ENCODE measurements at places on chromosomes 3 and 15.

DNA sequence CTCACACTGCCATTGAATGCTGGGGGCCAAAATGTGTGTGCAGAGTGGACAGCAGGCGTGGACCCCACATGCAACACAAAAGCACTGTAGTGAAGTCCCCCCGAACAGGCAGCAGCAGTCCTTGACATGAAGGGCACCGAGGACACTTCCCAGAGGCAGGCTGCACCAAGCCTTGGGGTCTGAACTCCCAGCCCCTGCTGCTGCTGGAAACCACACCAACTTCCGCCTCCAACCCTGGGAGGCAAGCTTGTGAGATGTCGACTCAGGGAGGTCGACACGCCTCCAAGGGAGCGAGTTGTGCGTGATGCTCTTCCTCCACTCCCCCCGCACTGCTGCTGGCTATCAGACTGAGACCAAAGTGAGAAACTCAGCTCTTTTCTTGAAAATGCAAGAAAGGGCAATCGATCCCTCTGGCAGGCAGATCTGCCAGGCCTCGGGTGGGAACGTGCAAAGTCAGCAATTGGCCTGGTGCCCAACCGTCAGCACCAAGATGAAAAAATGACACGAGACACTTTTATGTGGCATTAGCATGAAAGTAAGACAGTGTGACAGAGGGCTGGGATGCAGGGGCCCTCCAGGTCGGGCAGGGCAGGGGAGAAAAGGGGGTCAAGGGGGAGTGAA, 43.6 kb downstream of the WHAMM start:
- DNase-seq, result no peak

DNA sequence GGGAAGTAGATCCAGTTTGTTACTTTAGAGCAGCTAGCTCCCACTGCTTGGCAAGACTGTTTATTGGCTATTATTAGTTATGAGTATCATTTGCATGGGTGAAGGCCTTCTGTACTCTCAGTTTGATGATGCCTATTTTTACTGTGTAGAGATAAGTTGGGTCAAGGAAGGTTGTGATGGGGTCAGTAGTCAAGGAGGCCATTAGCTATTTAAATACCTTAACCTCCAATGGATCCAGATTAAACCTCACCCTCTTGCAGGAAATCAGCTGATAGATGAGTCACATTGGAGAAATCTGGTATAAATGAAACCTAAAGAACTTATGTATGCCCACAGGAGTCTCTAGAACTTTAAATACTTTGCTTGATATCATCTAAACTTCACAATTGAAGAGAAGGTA, 45.0 kb downstream of the THBS1 start:
- DNase-seq, result no peak

DNA sequence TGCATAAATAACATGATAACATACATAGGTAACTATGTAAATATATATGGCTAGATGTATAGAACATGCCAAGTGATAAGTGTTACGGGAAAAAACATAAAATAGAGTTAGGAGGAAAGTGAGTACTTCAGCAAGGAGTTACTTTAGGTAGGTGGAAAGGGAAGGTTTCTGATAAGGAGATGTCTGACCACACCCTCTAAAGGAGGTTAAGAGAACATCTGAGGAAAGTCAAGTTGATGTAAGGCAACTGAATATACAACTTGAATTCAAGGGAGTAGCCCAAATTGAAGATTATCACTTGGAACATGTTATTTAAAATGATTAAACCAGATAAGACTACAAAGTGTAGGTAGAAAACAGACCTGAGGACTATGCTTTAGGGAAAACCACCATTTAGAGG, 13.8 kb downstream of the PIERCE2 start:
- DNase-seq, result no peak

DNA sequence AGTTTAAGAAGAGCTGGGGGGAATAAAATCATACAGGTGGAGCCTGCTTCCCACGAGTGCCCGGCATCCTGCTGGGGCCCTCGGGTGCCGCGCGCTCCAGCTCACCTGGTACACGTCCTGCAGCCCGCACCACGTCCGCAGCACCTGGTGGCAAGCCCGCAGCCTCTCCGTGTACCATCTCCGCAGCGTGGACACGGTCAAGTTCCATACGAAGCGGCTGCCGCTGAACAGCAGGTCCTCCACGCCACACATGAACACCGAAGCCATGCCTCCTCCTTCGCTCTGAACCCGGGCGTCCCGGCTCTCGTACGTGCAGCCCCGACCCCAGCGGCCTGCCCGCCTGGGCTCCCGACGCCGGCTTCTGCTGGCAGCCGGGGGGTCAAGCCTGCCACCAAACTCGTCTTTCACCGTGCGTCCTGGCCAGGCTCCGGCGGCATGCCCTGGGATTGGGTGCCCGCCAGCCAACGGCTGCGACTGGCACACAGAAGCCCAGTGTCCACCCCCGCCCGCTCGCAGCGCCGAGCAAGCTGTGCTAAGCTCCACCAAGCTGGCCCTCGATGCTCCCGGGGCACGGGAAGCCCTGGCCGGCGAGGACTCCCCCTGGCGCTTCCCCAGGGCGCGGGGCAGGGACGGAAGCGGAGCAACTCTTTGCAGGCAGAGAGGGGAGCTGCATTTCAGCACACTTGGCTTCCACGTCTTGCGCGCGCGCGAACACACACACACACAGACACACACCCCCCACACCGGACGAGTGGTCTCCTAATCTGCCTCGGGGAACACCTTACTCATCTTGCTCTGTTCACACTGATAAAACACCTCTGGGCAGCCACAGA, at the start of gene FRMD4B:
TSS of gene FRMD4B (minus strand) at position 366 of the 833 bp plus-strand sequence. CDS start at position 267, 99 bp downstream.
- DNase-seq, result peak; percentile 28

- DNase-seq, result no peak
Observed at GRCh38 chr15:89406940-89407607, 72.5 kb upstream of the POLG start.

- DNase-seq, result no peak
Observed at GRCh38 chr3:166029507-166029906, 192.3 kb upstream of the BCHE start.

- no peak for DNase-seq
Observed at GRCh38 chr3:194440756-194441155, 41.7 kb upstream of the GP5 start.

DNA sequence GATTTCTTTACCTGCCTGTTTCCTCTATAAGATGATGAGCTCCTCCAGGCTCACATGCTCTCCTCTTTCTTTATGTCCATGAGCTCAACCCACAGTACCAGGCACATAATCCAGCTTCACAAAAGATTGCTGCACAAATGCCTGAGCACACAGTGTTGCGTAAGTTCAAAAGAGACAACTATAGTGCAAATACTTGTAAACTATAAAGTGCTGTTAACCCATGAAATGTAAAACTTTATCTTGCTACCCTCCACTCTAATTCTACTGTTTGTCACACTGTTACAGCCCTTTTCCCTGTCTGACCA, 101.0 kb upstream of the LPP start:
- no peak for DNase-seq

GRCh38 chr3:148600902-148601765, 96.6 kb upstream of the AGTR1 start:
- no peak for DNase-seq

DNA sequence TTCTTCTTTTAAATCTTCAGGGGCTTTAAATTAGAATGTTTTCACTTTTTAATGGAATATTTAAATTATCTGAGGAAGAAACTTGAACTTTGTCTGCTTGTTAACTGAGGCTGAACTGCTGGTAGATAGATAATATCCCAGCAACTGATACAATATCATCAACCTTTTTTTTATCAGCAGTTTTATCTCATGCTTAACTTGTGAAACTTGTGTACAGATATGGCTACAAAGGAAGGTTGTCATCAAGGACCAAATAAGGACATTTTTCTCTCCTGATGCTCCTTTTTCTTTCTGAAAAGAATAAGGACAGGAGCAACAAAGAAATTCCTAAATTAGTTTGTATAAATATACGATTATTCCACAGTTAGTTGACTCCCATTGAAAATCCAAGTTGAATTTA, 66.4 kb upstream of the KBTBD8 start:
- DNase-seq, result no peak

- no peak for DNase-seq
Observed at GRCh38 chr3:163273694-163274093, 1777.1 kb downstream of the OTOL1 start.

GRCh38 chr15:94234300-94234699, 2.9 kb downstream of the MCTP2 start:
- peak; percentile 36 for DNase-seq

- DNase-seq, result no peak
Observed at GRCh38 chr15:31501536-31502157, 175.0 kb downstream of the KLF13 start.

GRCh38 chr3:196969134-196969659, 564 bp upstream of the PIGZ start:
- DNase-seq, result peak; percentile 24

DNA sequence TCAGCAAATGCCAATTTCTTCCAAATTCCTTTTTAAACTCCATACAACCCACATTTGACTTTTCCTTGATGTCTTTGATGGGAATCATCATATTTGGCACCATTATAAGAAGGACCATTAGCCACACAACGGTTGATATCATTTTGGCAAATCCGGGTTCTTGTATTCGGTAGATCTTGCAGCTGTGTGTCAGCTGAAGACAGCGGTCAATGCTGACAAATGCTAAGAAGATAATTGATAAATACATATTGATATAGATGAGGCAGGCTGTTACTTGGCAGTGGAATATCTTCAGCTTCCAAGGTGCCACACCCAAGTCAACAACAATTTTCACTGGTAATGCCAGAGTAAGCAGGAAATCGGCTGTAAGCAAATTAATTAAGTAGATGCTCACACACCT, 4.2 kb downstream of the GPR171 start:
- no peak for DNase-seq

DNA sequence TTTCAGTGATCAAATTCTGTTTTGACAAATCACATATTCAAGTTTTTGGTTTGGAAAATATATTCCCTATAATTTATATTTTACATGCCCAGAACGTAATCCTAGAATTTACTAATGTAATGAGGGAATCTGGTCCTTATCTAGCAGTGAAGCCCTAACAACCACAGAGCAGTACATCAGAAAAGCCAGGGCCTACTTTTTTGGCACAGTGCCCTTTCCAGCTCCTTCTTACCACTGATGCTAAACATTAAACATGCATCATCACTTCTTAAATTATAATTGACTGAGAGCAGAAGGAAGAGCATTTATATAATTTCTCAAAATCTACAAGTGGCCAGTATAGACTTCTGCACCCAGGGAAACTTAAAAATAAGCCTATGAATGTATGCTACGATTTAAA, 66.7 kb downstream of the FBXL22 start:
- no peak for DNase-seq

DNA sequence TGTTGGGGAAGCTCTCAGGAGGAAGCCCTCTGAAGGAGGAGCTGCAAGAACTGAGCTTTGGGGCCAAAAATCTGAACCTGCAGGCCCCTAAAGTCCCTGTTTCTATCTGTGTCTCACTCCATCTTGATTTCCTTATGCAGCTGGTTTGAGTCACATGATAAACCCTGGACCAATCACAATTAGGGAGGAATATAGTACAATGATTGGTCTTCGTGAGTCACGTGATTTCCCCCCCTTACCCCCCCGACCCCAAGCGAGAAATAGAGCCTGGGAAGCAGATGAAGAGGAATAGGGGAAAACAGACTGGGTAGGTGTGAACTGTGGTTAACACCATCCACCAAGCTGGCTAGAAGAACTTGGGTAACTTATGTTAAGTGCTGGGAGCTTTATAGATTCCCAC, 12.9 kb downstream of the CRABP1 start:
- no peak for DNase-seq

DNA sequence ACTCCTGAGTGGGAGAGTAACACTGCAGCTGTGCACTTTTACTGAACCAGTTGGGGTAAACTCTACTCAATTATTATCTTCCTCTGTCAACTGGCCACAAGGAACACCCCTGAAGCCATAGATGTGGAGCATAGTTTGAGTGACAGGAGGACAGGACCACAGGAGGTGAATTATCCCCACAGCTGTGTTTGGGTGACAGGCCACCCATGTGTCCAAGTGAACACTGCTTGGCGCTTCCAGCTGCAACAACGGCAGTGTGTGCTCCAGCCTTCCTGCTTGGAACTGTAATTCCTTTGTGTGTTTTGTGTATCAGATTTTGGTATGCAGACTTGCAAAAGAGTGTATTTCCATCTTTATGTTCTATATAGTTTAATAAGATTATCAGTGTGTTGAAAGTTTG, 20.2 kb upstream of the TSPAN3 start:
- DNase-seq, result no peak

GRCh38 chr15:57406062-57406772, 29.9 kb downstream of the CGNL1 start:
- DNase-seq, result no peak

DNA sequence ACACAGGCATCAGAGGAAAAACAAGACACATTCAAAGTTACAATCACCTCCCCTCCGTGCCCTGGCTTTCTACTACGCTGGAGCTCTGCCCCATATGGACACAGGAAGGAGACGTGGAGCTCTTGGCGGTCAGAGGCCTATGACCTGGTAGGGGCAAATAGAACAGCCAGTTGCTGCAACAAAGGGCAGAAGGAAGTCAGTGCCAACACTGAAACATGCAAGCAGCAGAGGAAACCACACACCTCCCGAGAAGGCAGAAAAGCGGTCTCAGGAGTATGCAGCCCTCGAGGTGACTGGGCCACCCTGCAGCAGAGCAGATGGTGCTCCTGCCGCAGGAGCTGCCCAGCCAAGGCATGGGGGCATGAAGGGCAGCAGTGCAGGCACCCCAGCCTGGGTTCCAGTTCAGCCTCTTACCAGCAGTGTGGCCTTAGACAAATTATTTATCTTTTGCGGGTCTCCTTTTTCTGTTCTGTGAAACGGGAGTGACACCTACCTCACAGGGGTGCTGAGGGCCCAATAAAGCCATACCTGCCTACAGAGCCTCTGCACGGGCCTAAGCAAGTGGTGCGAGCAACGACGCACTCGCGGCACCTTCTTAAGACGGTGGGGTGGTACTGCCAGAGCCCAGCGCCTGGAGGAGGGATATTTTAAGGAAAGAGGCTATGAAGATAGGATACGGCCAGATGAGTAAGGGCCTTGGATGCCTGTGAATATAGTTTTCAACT, 8.6 kb downstream of the ZXDC start:
- no peak for DNase-seq

- DNase-seq, result peak; percentile 7
Observed at GRCh38 chr3:24185738-24186384, 240.8 kb downstream of the NR1D2 start.

DNA sequence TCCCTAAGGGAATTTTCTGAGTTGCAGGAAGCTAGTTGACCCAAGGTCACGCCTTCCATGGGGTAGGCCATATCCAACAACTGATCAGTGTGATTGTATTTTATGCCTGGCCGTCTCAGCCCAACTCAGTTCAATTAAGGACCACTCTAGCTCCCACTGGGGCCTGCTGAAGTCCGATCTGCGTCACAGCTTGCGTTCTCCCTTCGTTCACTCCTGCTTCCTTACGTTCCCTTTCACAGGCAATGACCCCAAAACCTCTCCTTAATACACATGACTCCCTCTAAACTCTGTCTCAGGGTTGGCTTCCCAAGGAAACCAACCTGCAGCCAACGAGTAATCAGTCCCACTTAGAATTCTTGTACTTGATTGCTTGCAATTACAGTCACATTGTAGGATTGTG, 428.0 kb downstream of the RBMS3 start:
- DNase-seq, result no peak

DNA sequence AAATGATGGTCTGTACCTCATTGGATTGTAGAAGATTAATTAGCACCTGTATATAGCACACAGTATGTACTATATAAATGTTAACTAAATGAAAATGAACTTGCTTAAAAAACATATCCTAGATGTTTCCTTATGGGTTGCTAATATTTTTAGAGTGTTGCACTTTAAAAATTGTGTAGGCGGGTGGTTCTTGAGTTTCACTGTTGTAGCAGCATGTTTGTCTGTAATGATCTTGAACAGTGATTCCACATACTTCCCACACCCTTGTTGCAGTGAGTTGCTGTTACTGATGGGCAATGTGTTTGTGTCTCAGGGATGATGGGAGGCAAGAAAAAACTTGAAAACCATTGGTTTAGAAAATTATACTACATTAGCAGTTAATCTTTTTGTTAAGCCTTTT, 22.0 kb downstream of the USP3 start:
- DNase-seq, result no peak
